Right hindlimb (tissue), 1 donor: ENCODE measurements at places on chromosomes 16 and 17.
A peak's percentile ranks its signal among the peaks of the same experiment; 100 is the strongest.

DNA sequence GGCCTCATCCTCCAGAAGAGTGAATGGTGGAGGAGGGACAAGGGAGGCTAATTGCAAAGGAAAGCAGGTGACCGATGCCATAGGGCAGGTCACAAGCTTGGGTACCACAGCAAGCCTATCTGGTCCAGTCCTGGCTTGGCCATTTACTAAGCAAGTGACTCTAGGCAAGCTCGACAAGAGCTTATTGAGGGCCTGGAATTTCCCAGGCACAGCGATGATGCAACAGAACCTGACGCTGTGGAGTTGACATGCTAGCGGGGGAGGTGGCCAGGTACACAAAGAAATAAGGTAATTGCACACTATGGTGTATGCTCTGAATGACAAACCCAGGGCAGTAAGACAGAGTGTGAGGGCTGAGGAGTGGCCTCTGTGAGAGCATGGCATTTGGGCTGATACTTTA, 98.5 kb downstream of the PGS1 start:
- DNase-seq, result no peak

DNA sequence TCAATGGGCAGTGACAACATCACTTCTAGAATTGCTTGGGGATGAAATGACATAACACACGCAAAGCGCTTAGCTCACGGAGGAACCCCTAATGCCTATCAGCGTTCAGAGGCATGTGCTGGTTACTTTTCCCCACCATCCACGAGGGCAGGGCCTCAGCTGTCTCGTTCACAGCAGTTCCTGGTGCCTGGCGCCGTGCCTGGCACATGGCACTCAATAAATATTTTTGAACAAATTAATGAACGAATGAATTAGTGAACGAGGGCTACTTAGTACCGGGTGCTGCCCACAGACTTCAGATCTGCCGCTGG, 14.1 kb upstream of the CIBAR2 start:
- DNase-seq, result no peak

DNA sequence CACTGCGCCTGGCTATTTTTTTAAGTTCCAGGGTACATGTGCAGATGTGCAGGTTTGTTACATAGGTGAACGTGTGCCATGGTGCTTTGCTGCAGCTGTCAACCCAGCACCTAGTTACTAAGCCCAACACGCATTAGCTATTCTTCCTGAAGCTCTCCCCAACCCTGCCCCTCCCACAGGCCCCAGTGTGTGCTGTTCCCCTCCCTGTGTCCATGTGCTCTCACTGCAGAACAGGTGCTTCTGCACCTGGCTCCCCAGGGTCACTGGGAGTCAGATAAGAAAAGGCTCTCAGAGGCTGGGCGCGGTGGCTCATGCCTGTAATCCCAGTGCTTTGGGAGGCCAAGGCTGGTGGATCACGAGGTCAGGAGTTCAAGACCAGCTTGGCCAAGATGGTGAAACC, 6.2 kb downstream of the HASPIN start:
- no peak for DNase-seq

- no peak for DNase-seq
These were observed 11.7 kb downstream of the ZFHX3 start for GRCh38 chr16:73036074-73036826.

GRCh38 chr17:20256144-20256543, 211.2 kb downstream of the LGALS9B start:
- DNase-seq, result no peak

GRCh38 chr17:50578173-50578572, 17.7 kb downstream of the CACNA1G start:
- no peak for DNase-seq

DNA sequence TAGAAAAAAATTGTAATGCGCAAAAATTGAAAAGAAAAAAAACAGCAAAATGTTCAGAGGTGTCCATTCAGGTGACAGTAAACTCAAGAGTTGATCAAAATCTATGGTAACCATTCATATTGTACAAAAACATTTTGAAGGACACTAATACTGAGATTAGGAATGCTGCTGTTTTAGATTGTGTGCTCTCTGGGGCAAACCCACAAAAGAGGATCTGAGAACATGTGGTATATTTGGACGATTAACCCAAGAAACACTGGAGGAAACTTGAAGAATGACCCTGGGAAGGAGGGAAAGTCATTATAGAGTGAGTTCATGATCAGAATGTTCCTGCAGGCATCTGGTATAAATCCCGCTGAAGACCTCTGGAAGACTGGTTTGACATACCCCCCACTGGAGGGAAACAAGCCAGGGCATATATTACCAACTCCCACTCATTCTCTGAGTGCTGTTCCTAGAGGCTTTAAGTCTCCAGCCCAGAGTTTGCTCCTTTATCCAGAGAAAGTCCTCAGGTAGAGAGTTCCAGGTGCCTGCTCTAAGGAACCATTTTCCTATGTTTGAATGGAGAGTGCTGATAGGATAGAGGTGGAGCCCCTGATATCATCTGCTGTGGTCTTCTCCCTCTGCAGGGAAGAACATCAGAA, 1.2 kb downstream of the KRTAP4-2 start:
- no peak for DNase-seq

DNA sequence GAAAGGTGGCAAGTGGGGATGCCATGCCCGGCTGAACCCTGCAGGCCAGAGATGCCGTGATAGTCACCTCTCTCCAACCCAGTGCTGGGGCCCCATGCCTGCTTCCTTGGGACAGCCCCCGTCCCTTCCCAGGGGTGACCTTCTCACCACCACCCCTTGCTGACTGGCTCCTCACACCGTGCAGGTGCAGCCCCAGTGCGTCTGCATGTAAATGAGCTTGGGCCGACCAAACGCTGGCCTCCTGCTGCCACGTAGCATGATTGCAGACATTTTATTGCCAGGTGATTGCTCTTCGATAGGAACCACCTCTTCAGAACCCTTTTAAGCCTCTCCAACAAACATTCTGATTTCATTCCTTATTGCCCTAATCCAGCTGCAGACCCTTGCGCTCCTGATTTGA, 32.5 kb downstream of the ASIC2 start:
- no peak for DNase-seq

DNA sequence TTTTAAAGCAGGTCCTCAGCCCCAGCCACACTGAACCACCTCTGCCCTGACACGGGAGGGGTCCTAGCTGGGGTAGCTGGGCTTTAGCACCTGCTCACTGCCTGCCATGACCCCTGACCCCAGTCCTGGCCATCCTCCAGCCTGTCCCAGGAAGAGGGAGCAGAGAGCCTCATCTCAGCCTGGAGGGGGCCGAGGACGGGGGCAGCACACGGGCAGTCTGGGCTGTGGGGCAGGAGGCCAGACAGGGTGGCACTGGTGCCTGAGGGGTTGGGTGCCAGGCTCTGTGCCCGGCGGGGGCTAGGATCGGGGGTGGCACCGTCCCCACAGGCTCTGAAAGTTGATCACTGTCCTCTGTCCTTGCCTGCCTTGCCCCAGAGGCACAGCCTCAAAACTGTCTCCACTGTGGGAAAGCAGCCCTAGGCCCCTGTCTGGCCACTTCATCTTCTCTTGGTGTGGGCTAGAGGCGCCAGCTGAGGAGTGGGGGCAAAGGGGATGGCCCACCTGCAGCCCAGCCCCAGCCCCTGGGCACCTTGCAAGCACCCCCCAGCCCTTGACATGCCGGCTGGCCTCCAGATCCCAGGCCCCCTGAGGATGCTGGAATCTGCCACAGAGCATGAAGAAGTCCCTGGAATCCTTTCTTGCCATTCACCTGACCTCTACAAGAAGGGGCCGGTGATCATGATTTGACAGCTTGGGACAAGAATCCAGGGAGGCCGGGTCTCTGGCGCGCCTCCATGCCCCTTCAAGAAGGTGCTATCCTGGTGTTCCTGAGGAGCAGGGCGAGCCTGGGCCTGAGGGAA, 15.7 kb downstream of the ENDOV start:
- DNase-seq, result peak; percentile 15
